ENCODE measurements at places on chromosomes 3 and 15. TPM values are rescaled to one million over a fixed set of nuclear protein-coding genes. Genes with fewer than 3 reads are reported as not detected.

DNA sequence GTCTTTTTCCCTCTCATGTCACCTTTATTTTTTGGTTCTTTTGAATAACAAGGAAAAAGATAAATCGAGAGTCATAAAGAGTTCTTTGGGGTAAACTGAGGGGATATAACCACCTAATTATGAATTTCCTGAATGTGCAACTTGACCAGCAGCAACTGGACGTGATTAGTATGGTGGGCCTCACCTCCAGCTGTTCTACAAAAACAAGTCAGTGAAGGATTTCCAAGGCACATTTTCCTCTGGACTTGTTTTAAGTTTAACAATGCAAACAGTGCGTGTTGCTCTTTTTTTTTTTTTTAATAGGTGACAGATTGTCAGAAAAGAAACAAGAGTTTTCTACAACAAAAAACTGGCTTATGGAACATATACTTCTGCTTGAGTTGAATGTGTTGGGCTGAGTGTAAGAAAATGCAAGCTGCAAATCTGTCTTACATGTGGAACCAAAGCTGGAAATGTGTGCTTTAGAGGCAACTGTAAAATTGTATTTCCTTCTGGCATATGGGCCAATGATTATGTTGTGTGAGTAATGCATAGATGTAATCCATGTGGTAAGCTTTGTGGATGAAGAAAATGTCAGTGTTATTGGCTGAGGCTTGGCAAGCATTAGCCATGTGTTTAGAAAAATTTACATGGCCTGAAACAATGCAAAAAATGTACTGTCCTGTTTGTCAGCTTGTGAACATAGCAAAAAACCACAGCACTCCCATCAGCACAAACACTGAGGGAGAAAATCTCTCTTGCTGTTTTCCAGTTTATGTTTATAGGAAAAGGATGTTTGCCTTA, 44.5 kb upstream of the FNDC3B start:
- no peaks in the 10 kb centered on the region for H3K4me1 ChIP-seq
- no peaks in the 10 kb centered on the region for H3K36me3 ChIP-seq
- H3K27ac ChIP-seq: no peak overlapping the region
- H3K4me3 ChIP-seq: no peak overlapping the region
- H3K27me3 ChIP-seq: no peaks in the 10 kb centered on the region

DNA sequence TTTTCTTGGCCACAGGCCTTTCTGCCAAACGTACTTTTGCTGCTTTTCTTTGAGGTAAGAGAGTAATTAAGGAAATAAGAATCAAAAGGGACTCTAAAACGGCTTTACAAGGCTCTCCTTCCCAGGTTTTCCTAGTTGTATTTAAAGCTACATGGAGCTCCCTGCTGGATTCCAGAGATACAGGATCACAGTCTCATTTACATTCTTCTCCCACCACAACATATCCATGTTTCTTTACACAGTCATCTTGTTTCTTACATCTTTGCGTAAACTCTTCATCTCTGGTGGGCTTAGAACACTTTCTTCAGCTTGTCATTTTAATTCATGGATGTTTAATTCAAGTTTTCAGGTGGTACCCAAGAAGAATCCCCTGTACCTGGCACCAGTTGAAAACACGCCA, 117.6 kb upstream of the BFSP2 start:
- no peaks in the 10 kb centered on the region for H3K36me3 ChIP-seq
- DNase-seq: no peak
- no peaks in the 10 kb centered on the region for H3K27me3 ChIP-seq

DNA sequence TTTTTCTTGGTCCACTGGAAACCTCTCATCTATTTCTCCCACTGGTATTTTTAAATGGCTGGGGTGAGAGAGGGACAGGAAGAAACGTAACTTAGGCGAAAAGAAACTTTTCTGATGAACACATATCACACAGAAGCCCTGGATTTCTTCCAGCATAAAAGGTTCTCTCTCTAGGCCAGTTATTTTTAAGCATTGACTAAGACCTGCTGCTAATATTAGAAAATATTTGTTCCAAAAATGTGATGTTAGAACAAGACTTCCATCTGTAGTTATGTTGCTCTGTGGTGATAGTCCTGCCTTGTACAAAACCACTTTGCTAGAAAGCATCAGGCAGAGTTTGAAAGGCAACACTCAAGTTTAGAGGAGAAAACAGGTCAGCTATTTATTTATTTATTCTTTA, 537.7 kb downstream of the MCTP2 start:
- no peak overlapping the region for H3K27ac ChIP-seq
- no peaks in the 10 kb centered on the region for H3K36me3 ChIP-seq
- H3K4me3 ChIP-seq: no peak overlapping the region
- no peak for DNase-seq
- H3K27me3 ChIP-seq: no peaks in the 10 kb centered on the region

DNA sequence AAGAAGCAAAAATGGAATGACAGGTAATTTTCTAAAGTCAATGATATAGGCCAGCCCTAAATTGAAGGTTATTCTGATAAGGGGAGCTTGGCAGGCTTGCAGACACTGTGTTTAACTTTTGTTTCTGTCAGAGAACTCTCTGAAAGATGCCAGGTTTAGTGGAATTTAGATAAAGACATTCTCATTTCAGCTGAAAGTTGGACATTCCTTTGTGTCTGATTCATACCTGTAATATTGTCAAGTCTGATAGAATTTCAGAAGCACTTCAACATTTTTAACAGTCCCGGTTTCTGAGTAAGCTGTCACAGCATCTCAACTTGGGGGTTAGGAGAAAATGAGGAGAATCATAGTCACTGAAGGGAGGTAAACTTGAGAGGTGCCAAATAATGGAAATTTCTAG, 84.0 kb downstream of the DIPK2A start:
- no peak for DNase-seq
- H3K4me1 ChIP-seq: no peaks in the 10 kb centered on the region
- no peaks in the 10 kb centered on the region for H3K36me3 ChIP-seq
- no peaks in the 10 kb centered on the region for H3K27me3 ChIP-seq
- H3K4me3 ChIP-seq: no peak overlapping the region

GRCh38 chr15:89912674-89913396, at the start of gene ARPIN:
TSS of gene ARPIN (minus strand) at chr15:89912952. CDS start at chr15:89912835, 117 bp downstream.
- H3K27ac ChIP-seq: peak within 1 kb of the TSS; percentile 97
- DNase-seq: peak; percentile 59
- peaks cover 30% of the 10 kb centered on the region for H3K36me3 ChIP-seq
- H3K27me3 ChIP-seq: no peaks in the 10 kb centered on the region
- peaks cover 4% of the 10 kb centered on the region for H3K4me1 ChIP-seq

DNA sequence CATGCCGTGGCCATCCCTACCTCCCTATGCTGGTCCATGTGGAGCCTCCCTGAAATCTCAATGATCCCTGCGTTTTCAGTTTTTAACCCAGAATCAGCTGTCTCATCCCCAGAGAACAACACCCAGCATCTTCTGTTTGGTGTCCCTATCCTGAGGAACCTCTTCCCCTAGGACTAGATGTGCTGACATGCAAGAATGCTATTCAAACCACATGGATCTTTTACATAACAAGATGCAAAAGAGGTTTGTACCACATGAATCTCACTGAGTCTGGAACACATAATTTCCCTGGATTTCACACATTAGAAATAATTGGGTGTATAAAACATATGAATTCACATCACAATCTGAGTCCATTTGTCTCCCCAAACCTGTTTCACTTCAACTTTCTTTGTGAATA, 174.6 kb upstream of the NECTIN3 start:
- DNase-seq: no peak
- no peak overlapping the region for H3K4me3 ChIP-seq
- no peaks in the 10 kb centered on the region for H3K36me3 ChIP-seq
- no peaks in the 10 kb centered on the region for H3K4me1 ChIP-seq

DNA sequence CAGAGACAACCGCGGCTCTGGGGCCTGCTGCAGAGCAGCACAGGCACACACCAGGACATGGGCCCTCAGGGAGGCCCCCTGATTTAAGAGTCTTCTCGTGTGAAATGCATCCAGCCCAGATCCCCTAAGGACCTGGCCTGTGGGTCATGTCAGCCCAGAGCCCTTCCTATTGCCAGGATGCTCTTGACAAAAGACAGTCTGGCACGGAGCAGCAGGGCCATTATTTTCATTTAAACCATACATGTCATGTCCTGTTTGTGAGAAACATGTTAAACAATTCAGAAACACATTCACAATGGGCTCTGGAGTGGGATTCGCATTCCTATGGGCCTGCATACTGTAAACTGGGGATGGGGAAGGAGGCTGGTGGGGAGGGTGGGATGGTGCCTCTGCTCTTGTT, 367.4 kb upstream of the WNT5A start:
- no peak overlapping the region for H3K27ac ChIP-seq
- H3K36me3 ChIP-seq: no peaks in the 10 kb centered on the region

- no peak overlapping the region for H3K27ac ChIP-seq
- no peaks in the 10 kb centered on the region for H3K36me3 ChIP-seq
- H3K27me3 ChIP-seq: no peaks in the 10 kb centered on the region
These were observed 8.7 kb upstream of the PSMD2 start for GRCh38 chr3:184290331-184290730.

- H3K27ac ChIP-seq: no peak overlapping the region
- no peak overlapping the region for H3K4me3 ChIP-seq
- H3K27me3 ChIP-seq: no peaks in the 10 kb centered on the region
These were observed 1.3 kb upstream of the PIGZ start for GRCh38 chr3:196969660-196970546.

- H3K36me3 ChIP-seq: no peaks in the 10 kb centered on the region
- no peak overlapping the region for H3K4me3 ChIP-seq
- H3K27ac ChIP-seq: no peak overlapping the region
These were observed 36.7 kb upstream of the CCDC174 start for GRCh38 chr3:14614862-14615261.

DNA sequence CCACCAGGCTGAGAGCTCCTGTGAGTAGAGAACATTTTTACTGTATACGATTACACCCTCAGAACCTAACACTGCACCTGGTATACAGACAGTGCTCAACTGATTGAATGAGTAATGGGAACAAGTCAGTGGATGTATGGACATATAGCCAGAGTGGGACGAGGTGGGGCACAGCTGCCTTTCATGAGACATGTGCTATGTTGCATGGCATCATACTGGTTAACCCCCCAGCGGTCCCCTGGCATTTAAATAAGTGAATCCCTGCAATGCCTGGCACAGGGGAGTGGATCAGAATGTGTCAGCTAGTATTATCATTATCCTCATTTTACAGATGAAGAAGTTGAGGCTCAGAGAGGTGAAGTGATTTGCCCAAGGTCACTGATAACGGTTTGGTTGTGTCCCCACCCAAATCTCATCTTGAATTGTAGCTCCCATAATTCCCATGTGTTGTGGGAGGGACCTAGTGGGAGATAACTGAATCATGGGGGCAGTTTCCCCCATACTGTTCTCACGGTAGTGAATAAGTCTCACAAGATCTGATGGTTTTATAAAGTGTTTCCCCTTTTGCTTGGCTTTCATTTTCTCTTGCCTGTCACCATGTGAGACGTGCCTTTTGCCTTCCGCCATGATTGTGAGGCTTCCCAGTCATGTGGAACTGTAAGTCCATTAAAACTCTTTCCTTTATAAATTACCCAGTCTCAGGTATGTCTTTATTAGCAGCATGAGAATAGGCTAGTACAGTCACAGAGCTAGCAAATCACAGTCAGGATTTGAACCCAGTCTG, 56.0 kb upstream of the ATP2B2 start:
- no peak overlapping the region for H3K27ac ChIP-seq
- no peaks in the 10 kb centered on the region for H3K4me1 ChIP-seq
- no peak for DNase-seq

DNA sequence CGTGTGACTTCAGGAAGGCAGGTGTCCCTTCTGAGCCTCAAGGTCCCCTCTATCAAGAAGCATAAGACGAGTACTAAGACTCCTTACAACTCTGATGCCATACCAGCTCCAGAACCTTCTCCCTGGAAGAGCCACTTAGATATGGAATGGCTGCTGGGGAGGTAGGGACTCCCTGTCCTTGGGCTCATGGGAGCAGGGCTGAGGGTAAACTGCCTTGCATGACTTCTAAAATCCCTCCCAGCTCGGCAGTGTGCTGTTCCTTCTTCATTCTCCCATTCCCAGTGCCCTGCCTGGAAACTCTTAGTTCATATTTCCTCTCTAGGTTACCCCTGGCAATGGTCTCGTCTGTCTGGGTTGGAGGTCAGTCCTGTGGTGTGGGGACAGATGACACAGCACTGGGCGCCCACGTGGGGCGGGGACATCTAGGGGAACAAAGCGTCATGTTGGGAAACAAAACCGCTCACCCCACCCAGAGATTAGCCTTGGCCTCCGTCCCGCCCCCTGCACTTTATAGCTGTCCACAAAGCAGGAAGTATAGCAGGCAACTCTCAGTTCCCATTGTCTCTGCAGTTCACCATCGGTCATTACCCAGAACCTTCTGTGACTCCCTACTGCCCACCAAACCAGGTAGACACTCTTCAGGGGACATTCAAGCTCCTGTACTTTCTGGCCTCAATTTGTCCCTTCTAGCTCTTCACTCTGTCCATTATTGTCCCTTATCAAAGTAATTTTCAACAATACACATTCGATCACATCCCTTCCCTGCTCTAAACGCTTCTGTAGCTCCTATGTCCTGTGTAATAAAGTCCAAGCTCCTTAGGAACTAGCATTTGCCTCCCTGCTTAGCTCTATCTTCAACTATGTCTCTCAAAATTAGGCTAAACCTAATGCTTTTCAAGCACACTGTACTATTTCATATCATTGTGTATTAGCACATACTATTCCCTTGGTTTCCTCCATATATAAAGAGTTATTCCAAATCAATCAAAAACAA, 73.8 kb downstream of the IQSEC1 start:
- H3K27ac ChIP-seq: no peak overlapping the region
- DNase-seq: peak; percentile 72

DNA sequence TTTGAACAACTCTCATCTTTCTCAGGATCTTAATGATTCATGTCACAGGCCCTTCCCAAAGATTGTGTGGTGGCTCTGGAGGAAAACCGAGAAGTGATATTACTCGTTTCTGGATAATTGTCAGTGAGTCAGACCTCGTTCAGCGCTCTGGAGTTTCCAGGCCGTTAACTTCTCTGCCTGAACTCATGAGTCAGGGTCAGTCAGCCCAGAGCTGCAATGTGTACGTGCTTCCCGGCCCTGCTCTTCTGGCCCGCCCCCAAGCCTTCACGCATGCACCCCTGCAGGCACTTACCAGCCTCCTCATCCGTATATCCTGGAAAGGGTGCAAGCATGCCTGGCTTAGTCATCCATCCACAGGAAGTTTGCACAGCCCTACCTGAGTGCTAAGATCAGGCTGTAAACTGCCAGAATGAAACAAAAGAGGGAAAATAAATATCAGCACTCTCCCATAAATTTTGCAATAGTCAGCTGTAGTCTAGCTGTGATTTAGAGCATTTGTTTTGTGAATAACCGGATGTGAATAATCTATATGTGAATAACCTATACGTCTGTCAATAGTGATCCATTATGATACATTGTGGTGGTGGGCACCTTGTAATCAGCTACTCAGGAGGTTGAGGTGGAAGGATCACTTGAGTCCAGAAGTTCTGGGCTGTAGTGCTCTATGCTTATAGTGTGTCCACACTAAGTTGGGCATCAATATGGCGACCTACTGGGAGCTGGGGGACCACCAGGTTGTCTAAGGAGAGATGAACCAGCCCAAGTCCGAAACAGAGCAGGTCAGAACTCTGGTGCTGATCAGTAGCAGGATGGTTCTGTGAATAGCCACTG, 35.3 kb upstream of the SEMA4B start:
- DNase-seq: peak; percentile 97
- no peaks in the 10 kb centered on the region for H3K27me3 ChIP-seq
- no peak overlapping the region for H3K4me3 ChIP-seq
- H3K36me3 ChIP-seq: no peaks in the 10 kb centered on the region
- H3K4me1 ChIP-seq: peaks cover 4% of the 10 kb centered on the region

- no peaks in the 10 kb centered on the region for H3K36me3 ChIP-seq
- no peak for DNase-seq
- H3K27ac ChIP-seq: no peak overlapping the region
- no peak overlapping the region for H3K4me3 ChIP-seq
These were observed 123.8 kb downstream of the B3GALNT1 start for GRCh38 chr3:160981217-160981938.

Gene MYO5C
- 10.4 TPM for polyA plus RNA-seq

Gene PLA2G4F
- 27.5 TPM for polyA plus RNA-seq

Gene NLGN1
- polyA plus RNA-seq: not detected

Gene FOXB1
- not detected for polyA plus RNA-seq

Gene TNNC1
- 110 TPM for polyA plus RNA-seq

Gene UBA7
- 52.1 TPM for polyA plus RNA-seq

Gene CPNE4
- not detected for polyA plus RNA-seq

Gene P3H2
- polyA plus RNA-seq: 0.22 TPM

Data from small intestine (tissue), 16 donors.